ENCODE measurements at places on chromosomes 6 and 20.

DNA sequence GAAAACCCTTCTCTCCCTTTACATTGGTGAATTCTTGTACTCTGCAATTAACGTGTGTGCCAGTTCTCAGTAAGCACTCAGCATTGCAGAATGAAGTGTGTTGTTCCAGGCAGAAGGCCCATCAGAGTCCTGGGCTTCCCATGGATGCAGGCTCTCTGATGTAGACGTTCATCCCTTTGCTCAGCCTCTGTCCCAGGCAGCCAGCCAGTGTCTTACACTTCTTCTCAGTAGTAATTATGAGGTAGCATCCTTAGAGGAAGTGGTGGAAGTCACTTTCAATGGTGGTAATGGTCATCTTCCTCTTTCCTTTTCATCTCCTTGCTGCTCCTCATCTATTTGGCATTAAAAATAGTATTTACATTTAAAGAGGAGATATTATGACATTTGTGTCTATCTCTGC, 66.7 kb upstream of the FYN start:
- no peaks in the 10 kb centered on the region for H3K27me3 ChIP-seq
- no peaks in the 10 kb centered on the region for H3K36me3 ChIP-seq
- no peaks in the 10 kb centered on the region for H3K4me1 ChIP-seq
- no peak overlapping the region for H3K4me3 ChIP-seq

DNA sequence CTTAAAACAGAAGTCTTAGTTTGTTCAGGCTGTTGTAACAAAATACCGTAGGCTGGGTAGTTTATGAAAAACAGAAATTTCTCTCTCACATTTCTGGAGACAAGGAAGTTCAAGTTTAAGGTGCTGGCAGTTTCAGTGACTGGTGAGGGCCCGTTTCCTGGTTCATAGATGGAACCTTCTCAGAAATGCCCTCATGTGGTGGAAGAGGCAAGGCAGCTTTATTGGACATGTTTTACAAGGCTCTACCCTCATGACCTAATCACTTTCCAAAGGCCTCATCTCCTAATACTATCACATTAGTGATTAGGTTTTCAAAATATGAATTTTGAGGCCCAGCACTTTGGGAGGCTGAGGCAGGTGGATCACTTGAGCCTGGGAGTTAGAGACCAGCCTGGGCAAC, 2.4 kb downstream of the HEBP2 start:
- no peaks in the 10 kb centered on the region for H3K4me1 ChIP-seq
- DNase-seq: no peak
- H3K36me3 ChIP-seq: no peaks in the 10 kb centered on the region

- DNase-seq: no peak
- no peaks in the 10 kb centered on the region for H3K36me3 ChIP-seq
- no peak overlapping the region for H3K4me3 ChIP-seq
- no peaks in the 10 kb centered on the region for H3K27me3 ChIP-seq
- H3K27ac ChIP-seq: no peak overlapping the region
These were observed 213.2 kb upstream of the NT5E start for GRCh38 chr6:85236636-85237035.

DNA sequence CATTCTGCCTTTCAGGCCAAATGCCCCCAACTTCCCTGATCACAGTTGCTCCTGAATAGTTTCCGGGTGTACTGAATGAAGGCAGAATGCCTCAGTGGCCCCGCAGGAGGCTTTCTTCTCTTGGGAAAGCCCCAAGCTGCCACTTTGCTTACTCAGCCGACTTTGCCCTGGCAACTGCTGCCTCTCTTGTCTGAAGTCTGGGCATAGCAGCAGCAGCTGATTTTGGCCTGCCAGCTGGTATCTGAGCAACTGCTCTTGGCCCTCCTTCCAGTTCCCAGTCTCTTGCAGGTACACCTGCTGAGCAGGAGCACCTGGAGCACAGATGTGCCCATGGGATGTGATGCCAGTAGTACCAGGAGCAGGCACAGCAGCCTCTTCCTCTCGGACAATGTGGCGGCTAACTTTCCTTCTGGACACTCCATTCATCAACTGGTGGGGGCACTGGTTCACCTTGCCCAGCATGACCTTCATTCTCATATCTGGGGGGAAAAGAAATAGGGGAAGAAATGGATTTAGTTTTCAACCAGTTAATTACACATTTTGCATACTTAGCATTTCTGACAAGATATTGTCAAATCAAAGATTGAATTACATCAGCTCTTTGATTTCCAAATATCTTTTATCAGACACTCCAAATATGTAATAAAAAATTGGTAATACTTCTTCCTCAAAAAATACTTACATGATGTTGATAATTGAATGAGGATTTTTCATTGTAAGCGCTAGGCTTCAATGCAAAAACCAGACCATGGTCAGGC, 468.2 kb downstream of the PKHD1 start:
- no peak overlapping the region for H3K4me3 ChIP-seq
- no peaks in the 10 kb centered on the region for H3K4me1 ChIP-seq
- no peak for DNase-seq
- H3K27ac ChIP-seq: no peak overlapping the region
- no peaks in the 10 kb centered on the region for H3K27me3 ChIP-seq

DNA sequence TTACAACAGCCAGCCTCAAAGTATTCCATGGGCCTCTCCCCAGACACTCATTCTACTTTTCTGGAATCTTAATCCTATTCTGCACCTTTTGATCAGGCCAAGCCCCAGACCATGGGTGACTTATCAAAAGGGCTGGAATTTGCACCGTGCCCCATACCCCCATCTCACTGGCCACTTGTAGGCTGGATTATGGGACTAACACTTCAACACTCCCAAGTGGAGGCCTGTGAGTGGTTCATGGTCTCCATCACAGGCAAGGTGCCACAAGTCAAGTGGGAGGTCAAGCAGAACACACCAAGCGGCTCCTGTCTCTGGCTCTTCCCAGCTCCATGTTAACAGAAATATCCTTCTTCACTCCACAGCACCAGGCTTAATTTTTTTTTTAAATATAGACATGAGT, 212.3 kb upstream of the HEY2 start:
- peaks cover 7% of the 10 kb centered on the region for H3K27me3 ChIP-seq
- H3K4me3 ChIP-seq: no peak overlapping the region
- no peak overlapping the region for H3K27ac ChIP-seq
- no peaks in the 10 kb centered on the region for H3K4me1 ChIP-seq
- no peak for DNase-seq

DNA sequence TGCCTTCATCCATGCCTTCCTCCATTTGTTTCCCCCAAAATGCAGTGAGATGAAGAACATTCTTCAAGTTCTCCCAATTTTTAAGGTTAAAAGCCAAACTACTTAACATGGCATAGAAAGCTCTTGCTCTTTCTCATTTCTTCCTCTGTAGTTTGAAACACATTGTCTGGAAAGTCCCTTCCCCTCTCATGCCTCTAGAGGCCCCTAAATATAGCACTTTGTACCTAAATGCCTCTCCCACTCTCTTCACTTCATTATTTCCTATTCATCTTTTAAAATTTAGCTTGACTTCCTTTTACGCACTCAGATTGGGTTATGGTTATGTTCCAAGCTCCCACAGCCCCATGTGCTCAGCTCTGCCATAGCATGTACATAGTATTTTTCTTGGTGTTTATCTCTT, 389.3 kb downstream of the HDGFL1 start:
- no peaks in the 10 kb centered on the region for H3K36me3 ChIP-seq
- H3K4me3 ChIP-seq: no peak overlapping the region
- no peaks in the 10 kb centered on the region for H3K4me1 ChIP-seq
- H3K27me3 ChIP-seq: no peaks in the 10 kb centered on the region
- H3K27ac ChIP-seq: no peak overlapping the region

- H3K27ac ChIP-seq: no peak overlapping the region
- no peak overlapping the region for H3K4me3 ChIP-seq
- no peaks in the 10 kb centered on the region for H3K36me3 ChIP-seq
- no peaks in the 10 kb centered on the region for H3K4me1 ChIP-seq
- peaks cover 9% of the 10 kb centered on the region for H3K27me3 ChIP-seq
- no peak for DNase-seq
These were observed 1.0 kb upstream of the HCK start for GRCh38 chr20:32050851-32051556.

GRCh38 chr20:59170406-59171349, 7.1 kb downstream of the ZNF831 start:
- H3K27ac ChIP-seq: no peak overlapping the region
- H3K27me3 ChIP-seq: no peaks in the 10 kb centered on the region
- H3K36me3 ChIP-seq: no peaks in the 10 kb centered on the region

DNA sequence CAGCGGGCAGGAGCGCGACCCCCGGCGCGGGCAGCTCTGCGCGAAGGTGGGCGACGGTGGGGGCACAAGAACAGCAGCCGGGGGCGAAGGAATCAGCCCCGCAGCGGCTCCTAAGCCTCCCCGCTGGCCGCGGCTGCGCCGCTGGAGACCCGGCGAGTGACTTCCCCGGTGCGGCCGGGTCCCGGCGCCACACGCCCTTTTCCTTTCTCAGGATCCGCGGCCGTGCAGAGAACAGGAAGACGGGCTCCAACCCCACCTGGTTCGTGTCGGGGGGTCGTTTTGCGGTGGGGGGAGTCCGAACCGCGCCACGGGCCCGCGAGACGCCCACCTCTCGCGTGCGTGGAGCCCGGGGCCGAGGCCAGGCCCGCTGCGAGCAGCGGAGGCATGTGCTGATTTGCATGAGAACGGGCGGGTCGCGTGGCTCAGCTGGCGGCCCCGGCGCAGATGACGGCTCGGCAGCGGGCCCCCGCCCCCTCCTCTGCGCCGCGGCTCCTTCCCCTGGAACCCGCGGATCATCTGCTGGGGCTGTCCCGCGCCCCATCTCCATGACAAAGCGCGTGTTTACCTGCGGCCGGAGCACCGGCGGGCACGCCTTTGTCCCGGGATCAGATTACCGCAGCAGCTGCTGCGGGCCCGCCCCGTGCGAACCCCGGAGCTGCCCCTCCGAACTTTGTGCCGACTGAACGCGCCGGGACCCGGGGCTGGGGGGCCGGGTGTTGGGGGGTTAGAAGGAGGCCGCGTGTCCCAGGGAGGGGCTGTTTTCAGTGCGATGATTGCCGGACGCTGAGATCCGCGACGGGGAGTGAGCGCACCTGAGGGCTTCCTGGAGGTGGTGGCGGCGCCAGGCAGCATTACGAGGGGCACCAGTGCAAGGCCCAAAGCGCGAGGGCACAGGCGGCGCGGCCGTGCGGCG, 4.9 kb upstream of the DLL1 start:
- H3K27me3 ChIP-seq: peaks cover 37% of the 10 kb centered on the region
- H3K4me3 ChIP-seq: peak overlapping the region; percentile 12
- H3K36me3 ChIP-seq: no peaks in the 10 kb centered on the region
- H3K4me1 ChIP-seq: no peaks in the 10 kb centered on the region

DNA sequence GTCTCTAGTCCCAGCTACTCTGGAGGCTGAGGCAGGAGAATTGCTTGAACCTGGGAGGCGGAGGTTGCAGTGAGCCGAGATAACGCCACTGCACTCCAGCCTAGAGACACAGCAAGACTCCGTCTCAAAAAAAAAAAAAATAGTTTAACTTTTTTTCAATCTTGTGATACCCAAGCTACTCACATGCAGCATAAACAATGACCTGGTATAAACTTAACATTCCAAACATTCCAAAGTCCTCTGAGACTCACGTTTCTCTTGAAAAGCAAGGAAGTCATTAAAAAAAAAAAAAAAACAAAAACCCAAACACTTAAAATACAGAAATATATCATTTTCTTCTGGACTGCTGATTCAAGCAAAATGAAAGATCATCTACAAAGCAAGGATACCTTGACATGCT, 14.3 kb downstream of the CRNKL1 start:
- H3K36me3 ChIP-seq: no peaks in the 10 kb centered on the region
- H3K4me3 ChIP-seq: no peak overlapping the region
- H3K4me1 ChIP-seq: no peaks in the 10 kb centered on the region
- no peaks in the 10 kb centered on the region for H3K27me3 ChIP-seq

DNA sequence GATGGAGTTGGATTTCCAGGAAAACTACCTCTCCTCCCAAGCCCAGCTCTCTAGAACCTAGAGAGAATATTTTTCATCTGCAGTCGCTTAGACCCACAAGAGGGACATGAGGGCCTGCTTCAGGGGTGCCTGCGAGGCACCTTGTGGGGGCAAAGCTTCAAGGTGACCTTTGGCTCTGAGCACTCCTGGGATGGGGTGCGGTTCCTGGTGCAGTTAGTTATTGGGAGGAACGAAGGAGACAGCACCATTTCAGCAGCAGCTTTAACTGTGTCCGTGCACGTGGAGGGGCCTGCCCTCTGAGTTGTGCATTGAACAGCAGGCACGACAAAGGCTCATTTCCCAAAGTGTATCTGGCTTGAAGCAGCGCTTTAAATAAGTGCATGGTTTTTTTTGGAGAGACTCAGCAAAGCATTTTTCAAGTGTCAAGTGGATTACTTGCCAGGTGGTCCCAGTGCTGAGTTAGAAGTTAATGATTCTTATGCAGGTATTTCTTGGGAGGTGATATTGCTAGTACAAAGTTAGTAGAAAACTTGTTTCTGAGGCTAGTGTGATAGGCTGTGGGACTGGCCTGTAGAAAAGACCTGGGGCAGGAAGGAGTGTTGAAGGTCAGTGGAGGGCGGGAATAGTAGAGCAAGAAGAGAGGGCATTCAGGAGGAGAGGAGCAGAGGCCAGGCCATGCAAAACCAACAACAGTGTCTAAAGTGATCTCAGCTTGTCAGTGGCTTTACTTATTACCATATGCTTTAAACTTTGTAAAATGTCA, 3.8 kb downstream of the IGF2R start:
- H3K36me3 ChIP-seq: no peaks in the 10 kb centered on the region
- peaks cover 12% of the 10 kb centered on the region for H3K4me1 ChIP-seq
- no peaks in the 10 kb centered on the region for H3K27me3 ChIP-seq
- no peak for DNase-seq
- no peak overlapping the region for H3K4me3 ChIP-seq
- peak overlapping the region; percentile 3 for H3K27ac ChIP-seq

- H3K4me1 ChIP-seq: no peaks in the 10 kb centered on the region
- no peak overlapping the region for H3K27ac ChIP-seq
- no peak overlapping the region for H3K4me3 ChIP-seq
- no peaks in the 10 kb centered on the region for H3K27me3 ChIP-seq
These were observed 50.7 kb upstream of the TNFRSF21 start for GRCh38 chr6:47360388-47360787.

Data from uterus (tissue), 4 donors.